ENCODE measurements at places on chromosomes 4 and X.

- DNase-seq: no peak
Observed at GRCh38 chrX:15834827-15835595, 19.6 kb downstream of the AP1S2 start.

DNA sequence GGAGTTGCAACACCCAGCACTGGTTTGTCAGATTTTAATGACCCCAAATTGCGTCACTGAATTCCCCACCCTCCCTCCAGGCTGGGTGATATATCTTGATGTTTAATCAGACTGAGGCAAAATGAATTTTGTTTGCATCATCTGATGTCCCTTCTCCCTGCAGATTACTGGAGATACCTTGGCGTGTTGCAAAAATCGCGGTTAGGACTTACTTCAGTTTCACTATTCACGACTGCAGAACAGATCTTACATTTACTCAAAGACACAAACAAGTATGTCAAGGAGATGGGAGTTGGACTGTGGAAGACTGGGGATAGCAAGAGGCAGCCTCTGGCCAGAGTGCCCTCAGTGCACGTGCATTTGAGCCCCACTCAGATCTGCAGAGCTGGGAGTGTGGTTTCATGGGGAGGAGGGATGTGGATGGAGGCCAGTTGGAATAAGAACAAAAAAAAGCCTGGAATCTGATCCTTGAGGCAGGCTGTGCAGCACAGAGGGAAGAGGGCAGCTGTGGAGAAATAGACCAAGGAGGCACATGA is 92.2 kb upstream of the MTM1 start:
- peak; percentile 19 for DNase-seq

GRCh38 chr4:56844802-56845580 is 23.5 kb upstream of the SPINK2 start:
- no peak for DNase-seq

DNA sequence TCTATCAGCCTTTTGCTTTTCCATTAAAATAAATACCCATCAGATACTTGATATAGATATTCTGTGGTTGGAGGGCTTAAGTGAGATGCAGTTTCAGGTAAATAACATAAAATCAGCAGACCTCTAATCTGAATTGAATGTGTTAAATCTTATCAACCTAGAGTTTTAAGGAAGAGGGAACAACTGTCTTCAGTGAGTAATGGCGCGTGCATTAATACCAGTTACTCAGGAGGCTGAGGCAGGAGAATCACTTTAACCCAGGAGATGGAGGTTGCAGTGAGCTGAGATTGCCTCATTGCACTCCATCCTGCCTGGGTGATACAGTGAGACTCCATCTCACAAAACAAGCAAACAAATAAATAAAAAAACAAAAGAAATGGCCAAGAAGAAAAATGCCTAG is 54.3 kb downstream of the FAT4 start:
- DNase-seq: no peak

DNA sequence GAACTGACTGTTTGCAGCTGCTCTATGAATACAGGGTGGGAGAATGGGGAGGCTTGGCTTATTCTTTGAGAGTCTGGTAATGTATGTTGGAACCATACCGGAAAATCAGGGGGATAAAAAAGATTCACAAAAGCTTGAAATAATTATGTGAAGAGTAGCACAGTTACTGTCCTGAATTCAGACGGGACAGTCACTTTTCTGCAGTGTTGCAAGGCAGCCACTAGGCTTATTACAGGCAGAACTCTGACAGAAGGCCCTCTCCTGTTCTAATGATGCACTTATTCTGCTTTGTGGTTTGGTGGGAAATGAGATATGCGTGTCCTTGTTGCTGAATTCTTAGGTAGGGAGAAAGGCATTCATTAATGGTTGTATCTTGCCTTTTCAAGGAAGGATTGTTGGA is 37.2 kb downstream of the GUCY1B1 start:
- no peak for DNase-seq

DNA sequence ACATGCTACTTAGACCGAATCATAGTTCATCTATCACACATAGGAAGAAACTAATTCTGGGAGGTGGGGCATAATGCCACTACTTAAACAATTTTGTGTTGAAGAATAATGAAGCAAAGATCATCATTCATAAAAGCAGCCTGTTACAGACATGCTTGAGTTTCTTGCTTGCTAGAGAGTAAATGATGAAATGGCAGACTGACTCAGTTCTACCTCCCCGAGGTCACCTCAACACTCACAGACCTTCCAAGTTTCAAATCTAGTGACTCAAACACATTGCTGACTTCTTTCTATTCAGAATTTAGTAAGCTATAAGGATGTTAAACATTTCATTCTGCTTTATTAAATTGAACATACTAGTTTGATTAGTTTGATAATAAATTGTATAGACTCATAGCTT is 636.5 kb upstream of the FRG1 start:
- no peak for DNase-seq

- DNase-seq: no peak
Observed at GRCh38 chr4:158295053-158295452, 84.8 kb downstream of the TMEM144 start.

DNA sequence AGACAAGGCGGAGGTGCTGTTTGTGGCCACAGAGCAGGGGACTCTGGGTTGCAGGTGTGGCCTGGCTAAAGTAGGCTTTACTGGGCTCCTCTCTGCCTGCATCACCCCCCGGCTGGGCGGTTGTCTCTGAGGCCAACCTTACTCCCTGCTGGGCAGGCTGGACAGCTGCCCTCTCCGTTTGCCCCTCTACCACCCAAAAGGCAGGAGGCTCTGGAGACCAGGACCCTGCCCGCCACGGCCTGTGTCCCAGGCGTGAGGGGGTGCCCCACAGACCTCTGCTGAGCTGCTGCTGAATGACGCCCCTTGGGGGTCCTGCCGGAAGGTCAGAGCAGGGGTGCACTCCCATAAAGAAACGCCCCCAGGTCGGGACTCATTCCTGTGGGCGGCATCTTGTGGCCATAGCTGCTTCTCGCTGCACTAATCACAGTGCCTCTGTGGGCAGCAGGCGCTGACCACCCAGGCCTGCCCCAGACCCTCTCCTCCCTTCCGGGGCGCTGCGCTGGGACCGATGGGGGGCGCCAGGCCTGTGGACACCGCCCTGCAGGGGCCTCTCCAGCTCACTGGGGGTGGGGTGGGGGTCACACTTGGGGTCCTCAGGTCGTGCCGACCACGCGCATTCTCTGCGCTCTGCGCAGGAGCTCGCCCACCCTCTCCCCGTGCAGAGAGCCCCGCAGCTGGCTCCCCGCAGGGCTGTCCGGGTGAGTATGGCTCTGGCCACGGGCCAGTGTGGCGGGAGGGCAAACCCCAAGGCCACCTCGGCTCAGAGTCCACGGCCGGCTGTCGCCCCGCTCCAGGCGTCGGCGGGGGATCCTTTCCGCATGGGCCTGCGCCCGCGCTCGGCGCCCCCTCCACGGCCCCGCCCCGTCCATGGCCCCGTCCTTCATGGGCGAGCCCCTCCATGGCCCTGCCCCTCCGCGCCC is 920 bp downstream of the HTT-AS start:
- DNase-seq: no peak

GRCh38 chrX:101411984-101412383 is 4.0 kb downstream of the HNRNPH2 start:
- no peak for DNase-seq

GRCh38 chr4:75565481-75565880 is 9.6 kb downstream of the ODAPH start:
- no peak for DNase-seq

DNA sequence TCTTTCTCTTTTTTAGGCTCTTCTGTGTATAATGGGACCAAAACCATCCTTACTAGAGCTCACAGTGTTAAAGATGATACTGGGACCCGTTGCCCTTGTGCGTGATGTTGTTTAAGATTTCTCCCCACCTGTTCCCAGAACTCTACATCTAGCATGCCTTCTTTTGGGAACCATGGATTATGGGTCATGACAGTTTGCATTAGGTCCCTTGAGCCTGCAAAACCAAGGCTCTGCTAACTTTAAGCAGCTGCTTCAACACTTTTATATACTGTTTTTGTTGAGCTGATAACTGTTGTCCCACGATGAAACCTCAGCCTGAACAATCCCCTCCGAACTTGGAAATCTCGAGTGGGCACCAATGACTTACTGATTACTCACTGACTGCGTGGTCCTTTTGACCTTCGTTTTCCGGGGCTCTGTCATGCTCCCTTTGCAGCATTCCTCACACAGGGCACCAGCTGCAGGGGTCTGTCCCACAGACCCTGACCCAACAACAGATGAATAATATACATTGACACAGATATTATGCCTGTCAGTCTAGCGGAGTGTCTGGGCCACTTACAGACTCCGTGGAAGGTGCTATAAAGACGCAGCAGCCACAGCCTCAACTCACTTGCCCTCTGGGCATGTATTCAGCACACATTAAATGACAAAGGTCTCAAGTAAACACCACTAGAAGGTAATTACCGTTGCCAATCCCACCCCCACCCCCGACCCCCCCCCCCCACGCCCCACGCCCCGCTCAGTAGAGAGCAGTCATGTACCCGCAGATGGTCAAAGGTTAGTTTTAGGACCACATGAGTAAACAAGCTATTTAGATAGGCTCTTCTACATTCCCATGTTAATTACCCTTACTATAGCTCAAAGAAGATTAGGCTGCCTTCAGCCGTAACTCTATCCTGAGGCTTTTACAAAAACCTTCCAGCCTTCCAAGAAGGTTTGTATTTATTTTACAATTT is 162.0 kb upstream of the WDFY3 start:
- no peak for DNase-seq

All from NCI-H446 treated with DMSO at 0.1 percent for 48 hours (cell line).